Activated gamma-delta T cell (primary cell): ENCODE measurements at places on chromosomes 7 and 10.

- DNase-seq: no peak
Observed at GRCh38 chr7:101736084-101736483, 81.3 kb upstream of the CUX1 start.

GRCh38 chr10:21437770-21438382 is 87.6 kb downstream of the SKIDA1 start:
- no peak for DNase-seq

DNA sequence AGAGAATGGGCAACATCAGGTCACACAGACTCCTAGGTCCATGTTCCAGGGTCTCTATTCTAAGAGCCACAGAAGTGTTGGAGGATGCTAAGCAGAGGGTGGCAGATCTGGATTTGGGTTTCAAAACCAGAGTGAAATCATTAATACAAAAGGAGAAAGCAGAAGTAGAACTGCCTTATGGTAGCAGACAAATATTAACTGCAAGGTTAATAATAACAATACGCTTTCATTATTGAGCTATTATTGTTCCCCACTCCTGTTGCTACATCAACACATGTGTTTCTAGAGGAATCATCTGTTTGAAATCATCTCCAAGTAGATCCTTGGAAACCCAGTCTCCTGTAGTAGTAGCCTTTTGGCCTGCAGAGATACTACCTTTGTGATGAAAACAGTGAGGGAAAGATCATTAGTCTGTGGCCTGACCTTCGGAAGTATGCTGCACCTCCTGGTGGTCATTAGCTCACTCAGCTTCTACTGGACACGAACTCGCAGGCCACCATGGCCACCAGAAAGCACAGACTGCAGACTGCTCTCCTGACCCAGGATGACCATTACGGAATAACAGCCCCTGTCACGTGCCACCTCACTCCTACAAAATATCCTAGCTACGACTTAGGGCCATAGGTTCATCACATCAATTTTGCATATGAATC is 84.6 kb downstream of the XPNPEP1 start:
- DNase-seq: no peak

DNA sequence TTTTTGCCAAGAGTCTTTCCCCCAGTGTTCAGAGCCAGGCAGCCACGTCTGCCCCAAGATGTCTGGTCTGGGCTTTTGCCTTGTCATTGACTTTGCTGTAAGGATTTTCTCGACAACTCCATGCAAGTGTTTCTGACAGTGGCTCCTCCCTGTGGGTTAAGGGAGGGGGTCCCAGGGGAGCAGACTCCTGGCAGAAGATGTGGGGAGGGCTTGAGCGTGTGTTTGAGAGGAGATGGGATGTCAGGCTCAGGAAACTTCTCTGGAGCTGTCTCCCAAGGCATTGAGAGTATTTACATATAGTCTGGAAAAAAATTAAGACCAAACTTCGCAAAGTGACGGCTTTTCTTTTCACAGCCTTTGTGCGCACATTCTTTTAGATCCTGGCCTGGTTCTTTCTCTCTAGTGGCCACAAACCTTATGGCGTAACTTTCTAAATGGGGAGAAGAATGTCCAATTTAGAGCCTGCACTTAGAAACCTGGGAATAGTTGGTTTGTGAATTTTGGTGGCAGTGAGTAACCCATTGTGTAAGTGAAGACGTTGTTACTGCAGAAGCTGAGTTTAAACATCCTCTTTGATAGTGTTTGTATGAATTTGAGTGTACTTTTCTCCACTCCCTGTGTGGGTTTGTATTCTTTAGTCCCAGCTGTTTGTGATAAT is 201.5 kb downstream of the LRMDA start:
- no peak for DNase-seq

DNA sequence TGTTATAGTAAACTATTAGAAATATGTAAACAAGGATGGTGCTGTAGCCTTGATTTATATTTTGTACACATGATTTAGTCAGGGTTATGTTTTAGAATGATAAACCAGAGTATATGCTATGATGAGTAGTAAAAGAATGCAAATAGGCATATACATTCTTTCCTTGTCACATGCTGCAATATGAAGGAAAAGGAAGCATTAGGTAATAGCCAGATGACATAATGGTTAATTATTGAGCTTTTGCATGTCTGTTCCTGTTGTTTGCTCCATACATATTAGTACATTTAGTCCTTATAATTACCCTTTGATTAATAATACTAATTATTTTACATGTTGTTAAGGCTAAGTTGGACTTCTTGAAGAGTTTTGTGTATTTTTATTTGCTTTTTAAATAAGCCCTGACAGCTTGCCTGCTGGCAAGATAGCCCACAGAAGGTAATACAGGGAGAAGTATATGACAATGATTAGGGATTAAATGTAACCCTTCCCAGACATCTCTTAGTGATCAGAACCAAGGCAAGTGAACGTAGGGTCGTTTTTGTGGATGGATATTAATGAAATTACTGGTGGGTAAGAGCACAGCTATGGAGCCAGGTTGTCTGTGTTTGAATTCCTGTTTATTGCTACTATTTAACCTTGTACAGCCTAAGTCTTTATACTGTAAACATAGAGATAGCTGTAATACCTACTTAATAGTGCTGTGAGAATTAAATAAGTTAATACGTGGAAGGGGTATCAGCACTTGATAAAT is 68.4 kb downstream of the PHTF2 start:
- DNase-seq: no peak

- DNase-seq: no peak
Observed at GRCh38 chr7:27157702-27158431, 1.4 kb upstream of the HOXA7 start.
